Hematopoietic multipotent progenitor cell treated with erythropoietin and hydrocortisone succinate and interleukin-3 and kit ligand, for 15 days (in vitro differentiated cells): ENCODE measurements at places on chromosomes 11 and 22.

- no peak for DNase-seq
These were observed 20.3 kb upstream of the PARVG start for GRCh38 chr22:44160421-44160820.

DNA sequence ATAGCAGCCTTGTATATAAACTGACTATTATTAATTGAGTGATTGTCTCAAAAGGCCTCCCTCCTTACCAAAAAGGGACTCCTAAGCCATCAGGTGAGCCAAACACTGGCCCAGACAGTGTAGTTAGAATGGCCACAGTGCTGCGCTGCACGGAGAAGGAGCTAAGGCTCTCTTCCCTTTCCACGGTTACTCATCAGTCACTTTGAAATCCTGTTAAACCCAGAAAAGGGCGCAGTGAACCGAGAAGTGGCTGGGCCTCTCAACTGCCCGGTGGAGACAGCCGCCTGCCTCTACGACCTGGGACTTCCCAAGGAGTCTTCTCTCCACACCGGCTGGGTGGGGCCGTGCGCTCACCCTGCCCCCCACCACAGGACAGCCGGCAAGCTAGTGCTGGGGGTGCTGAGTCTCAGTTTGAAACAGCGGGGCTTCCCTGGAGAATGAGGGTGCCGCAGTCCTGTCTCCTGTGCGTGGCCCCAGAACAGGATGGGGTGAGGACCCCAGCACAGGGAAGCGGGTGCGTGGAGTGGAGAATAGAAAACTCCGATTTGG, 1.3 kb downstream of the MYH9 start:
- no peak for DNase-seq

GRCh38 chr11:74438681-74439080, 28.7 kb downstream of the KCNE3 start:
- peak; percentile 75 for DNase-seq

- DNase-seq = no peak
These were observed 2.1 kb downstream of the OLFML1 start for GRCh38 chr11:7487360-7487759.

DNA sequence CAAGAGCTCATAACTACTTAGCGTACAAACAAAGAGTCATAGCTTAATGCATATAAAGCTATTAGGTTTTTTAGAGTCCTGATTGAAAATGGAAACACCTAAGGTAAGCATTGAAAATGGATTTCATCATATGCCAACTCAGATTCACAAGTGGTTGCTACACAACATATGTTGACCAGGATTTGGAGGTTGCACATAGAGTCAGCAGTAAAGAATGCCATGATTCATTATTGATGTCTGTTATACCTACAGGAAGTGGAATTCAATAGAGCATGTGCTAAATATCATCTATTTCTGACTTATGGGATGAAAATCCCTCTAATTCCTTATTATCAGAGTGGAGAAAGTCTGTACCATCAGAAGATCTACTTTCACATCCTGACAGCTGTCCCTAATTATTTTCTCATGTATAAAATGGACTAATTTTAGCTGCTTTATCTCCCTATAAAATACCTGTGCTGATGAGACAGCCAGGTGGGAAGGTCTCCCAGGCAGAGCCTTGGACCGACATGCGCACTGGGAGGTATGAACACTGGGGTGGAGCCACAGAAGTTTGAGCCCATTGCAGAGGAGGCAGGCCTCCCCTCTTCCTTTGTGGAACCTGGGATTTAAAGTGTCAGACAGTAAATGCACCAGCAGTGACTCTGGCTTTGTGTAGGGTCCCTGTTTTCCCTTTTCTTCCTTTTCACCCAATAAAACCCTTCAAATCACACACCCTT, 204.2 kb downstream of the AASDHPPT start:
- DNase-seq = no peak

GRCh38 chr11:132872211-132872610, 660.1 kb downstream of the OPCML start:
- DNase-seq = no peak
